ENCODE measurements at places on chromosomes 7 and 10.
A peak's percentile ranks its signal among the peaks of the same experiment; 100 is the strongest.

DNA sequence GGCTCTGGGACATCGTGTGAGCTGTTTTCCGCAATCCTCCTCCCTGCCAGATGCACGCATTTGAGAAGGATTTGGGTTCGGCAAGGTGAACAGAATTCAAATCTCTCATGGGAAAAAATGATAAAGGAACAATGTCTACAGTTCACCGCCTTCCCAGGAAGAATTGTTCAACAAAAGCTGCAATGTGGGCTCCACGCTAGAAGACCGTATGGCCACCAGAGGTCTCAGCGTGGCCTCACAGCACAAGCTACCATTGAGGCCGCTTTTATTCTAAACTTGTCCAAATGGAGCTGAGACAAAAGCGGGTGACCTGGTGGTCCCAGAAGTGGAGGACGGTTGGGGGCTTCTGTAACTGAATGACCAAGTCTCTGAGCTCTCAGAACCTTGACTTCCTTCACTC lies 733.1 kb downstream of the PARD3 start:
- DNase-seq: no peak

DNA sequence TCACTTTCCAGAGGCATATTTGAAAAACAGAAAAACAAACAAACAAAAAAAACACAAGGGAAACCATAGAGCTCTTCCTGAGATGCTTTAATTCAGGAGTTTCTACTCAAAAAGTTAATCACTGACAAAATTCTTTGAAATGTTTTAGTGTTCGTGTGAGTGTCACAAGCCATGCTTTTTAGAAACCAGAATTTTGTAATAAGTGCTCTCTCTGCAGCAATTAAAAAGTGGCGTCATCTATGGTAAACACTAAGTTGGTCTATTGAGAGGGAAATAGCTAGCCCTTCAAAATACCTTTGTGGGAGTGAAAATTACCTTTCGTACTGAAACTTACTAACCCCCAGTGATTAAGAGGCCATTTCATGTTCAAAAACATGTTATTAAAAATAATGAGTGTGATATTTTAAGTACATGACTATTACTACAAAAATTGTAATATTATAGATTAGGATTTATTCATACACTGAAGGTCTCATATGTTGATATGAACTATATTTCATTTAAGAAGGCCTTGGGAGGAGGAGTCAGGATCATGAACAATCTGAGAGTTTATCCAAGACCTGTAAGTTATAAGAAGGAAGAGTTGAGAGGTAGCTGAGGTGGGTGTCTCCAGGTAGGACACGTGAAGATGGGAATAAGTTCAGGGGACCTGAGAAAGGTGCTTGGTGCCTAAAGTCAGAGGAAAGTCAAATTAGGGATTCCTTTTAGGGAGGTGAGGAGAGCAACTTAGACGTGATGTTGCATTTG lies 94.6 kb downstream of the PPP1R9A start:
- no peak for DNase-seq

DNA sequence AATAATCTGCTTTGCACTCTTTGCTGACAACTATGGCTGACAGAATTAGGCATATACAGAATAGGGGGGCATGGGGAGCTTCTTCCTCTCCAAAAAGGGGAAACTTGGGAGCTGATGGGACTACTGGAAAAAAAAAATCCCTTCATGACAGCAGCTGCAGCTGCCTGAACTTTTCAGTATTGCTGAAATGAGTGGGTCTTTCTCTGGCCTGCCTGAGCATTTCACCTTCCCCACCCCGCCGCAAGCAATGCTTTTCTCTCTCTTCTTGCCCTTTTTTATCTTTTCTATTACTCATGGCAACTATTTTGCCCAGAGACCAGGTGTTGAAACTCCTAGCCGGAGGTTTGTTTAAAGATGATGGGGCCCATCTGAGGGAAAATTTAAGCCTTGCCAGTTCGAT lies 244.9 kb downstream of the SEMA3D start:
- DNase-seq: no peak

- DNase-seq: no peak
Measured at GRCh38 chr7:96200740-96201139, 121.2 kb downstream of the SLC25A13 start.

DNA sequence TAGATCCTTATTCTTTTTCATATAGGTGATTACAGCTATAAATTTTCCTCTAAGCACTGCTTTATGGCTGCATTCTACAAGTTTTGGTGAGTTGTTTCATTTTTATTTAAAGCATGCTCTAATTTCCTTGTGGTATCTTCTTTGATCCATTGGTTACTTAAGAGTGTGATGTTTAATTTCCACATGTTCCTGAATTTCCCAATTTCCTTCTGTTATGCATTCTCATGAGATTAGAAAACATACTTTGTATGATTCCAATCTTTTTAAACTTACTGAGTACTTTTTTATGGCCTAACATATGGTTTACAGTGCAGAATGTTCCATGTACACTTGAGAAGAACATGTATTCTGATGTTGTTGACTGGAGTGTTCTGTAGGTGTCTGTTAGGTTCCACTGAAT lies 53.4 kb downstream of the MYL10 start:
- no peak for DNase-seq

DNA sequence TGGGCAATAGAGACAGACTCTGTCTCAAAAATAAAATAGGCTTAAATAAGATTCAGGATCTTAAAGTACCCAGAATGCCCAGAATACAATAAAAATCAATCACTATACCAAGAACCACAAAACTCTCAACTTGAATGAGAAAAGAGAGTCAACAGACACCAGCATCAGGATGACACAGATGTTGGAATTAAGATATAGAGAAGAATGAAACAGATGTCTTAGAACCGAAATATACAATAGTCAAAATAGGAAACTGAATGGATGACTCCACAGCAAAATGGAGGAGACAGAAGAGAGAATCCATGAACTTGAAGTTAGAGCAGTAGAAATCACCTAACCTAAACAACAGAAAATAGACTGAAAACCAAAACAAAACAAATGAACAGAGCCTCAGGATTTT lies 29.6 kb downstream of the POR start:
- no peak for DNase-seq

GRCh38 chr7:7834761-7835160 lies 116.4 kb upstream of the RPA3 start:
- no peak for DNase-seq

GRCh38 chr10:6068422-6068821 lies 6.3 kb upstream of the IL2RA start:
- DNase-seq: no peak

DNA sequence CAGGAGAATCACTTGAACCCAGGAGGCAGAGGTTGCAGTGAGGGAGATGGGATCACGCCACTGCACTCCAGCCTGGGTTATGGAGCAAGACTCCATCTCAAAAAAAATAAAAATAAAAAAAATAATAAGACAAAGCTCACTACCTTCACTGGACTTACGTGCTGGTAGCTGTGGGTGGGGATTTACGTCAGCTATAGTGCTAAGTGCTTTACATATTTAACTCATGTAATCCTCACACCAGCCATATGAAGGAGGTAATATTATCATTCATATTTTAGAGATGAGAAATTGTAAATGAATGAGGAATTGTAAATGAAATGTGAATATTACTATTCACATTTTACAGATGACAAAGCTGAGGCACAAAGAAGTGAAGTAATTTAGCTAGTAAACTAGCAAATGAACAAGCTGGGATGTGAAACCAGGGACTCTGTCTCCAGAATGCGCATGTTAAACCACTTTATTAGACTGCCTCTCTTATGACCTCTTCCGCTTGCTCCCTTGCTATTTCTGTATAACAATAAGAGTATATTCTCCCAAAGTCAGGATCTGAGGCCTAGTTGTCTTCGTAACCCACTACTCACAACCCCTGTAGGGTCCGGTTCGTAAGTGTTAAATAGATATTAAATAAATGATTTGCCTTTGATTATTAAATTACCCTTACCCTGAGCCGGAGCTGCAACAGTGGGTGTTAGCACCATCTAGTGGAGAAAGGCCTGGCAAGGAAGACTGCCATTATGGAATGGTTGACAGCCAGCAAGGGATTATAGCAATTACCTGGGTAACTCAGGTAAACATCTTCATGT lies 70.2 kb downstream of the HTR7 start:
- DNase-seq: no peak

GRCh38 chr7:98051118-98051744 lies 55.4 kb upstream of the LMTK2 start:
- DNase-seq: peak; percentile 50

DNA sequence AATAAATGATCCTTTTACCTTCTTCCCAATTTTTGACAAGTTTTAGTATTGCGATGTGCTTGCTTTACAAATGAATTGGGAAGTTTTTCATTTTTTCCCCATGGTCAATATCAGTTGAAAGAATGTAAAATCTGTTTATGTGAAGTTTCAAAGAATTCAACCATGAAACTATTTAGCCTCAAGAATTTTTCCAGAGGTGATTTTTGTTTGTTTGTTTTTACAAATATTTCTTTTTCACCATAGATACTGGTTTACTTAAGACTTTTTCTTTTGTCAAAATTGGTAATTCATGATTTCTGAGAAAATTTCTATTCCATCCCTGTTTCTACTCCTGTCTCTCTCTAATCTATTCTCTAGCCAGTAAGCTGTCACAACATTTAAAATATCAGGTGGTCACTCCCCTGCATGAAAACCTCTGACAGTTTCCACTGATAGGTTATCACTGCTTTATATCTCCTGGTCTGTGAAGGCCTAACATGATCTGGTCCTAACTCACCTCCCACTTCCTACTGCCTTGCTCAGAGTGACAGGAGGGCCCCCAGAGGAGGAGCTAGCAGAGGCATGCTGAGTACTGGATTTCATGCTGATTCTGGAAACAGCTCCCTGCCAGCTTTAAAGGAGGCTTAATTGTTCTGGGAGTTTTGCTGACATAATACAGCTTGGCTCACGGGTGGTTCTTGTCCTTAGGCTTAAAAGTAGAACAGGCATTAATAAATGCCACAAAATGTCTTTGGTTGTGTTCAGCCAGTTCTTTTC lies 7.6 kb upstream of the ARMS2 start:
- no peak for DNase-seq

GRCh38 chr7:28755255-28755654 lies 202.9 kb downstream of the TRIL start:
- no peak for DNase-seq

DNA sequence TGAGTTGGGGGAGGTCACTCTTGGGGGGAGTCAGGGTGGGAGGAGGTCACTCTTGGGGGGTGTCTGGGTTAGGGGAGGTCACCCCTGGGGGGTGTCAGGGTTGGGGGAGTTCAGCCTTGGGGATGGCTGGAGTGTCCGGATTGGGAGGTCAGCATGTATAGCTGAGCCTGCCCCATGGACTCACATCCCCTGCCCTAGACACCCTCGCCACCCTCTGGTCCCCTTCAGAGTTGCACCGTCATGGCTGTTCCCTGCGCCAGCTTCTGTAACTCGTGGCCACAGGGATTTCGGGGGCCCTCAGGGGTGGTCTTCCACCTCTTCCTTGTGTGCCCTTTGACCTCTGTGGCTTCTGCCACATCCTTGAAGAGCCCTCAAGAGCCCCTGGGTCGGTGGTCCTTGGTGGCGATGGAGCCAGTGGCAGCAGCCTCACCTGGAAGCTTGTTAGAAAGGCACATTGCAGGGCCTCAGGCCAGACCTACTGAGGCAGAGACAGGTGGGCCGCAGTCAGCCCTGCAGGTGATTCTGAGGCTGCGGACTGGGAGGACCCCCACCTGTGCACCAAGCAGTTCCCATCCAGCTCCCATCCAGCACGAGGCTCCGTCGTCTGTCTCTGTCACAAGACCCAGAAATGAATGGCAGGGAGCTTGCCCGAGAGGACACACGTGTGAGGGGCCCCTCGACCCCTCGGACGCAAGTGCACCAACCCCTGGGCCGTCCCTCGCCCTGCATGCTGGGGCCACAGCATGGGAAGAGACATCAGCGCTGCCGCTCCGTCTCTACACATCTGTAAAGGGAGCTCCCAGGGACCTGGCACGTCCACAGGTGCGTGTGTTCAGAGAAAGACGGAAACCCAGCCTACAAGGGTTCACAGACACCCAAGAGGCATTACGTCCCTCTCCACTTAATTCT lies 44.7 kb upstream of the SUN1 start:
- no peak for DNase-seq

DNA sequence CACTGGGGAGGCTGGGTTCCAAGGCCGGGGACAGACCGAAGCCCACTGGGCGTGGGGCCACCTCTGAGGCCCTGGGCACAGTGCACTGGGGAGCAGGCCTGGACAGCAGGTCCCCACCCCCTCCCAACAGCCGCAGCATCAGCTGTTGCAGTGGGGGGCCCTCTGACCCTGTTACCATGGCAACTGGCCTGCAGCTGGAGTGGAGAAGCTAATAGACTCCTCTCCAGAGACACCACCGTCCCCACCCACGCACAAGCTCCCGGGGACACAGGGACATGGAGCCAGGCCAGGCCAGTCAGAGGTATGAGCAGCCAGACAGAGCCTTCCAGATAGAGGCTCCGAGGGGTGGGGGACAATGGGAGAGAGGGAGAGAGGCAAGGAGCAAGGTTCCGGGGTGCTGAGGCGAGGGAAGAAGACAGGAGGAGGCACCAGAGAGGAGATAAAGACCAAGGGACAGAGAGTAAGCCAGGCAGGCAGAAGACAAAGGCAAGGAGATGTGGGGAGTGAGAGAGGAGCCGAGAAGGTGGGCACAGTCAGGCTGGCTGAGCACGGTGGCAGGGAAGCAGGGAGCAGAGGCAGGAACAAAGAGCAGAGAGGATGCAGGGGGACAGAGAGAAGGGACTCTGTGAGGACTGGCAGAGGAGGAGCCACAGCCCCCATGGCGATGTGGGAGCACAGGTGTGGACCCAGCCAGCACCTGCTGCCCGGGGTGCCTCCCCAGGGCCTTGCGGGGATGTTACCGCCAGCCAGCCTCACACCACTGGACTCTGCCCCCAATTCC lies 6.7 kb downstream of the KCNH2 start:
- peak; percentile 61 for DNase-seq

DNA sequence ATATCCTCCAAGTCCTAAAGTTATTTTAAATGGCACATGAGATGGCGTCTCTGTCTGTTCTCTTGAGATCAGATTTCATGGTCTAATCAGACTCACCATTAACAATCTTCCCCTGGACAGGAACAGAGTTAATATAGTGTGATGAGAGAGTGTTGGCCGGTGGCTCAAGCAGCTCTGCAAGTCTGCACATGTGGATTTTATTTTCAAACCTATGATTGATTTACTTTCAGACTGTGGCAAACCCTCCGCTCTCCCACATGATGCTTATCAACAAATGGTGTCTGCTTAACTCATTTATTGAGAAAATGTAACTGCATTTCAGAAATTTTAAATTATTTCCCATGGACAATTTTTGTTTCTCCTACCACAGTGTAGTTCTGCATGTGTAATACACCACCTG lies 46.5 kb upstream of the HGF start:
- DNase-seq: no peak

- DNase-seq: peak; percentile 21
Measured at GRCh38 chr10:122374859-122375678, 561 bp downstream of the PLEKHA1 start.

GRCh38 chr10:55631071-55631654 lies 729.9 kb downstream of the ZWINT start:
- peak; percentile 9 for DNase-seq

- DNase-seq: no peak
Measured at GRCh38 chr7:144907577-144907976, 71.7 kb upstream of the TPK1 start.

- no peak for DNase-seq
Measured at GRCh38 chr10:29257106-29257783, 31.6 kb upstream of the LYZL1 start.
